Smooth muscle cell of trachea (primary cell): ENCODE measurements at places on chromosomes 12 and 14. TPM values are rescaled to one million over a fixed set of nuclear protein-coding genes. Genes with fewer than 3 reads are reported as not detected.

Gene PDE3A
- total RNA-seq = 0.50 and 2.6 TPM in 2 replicates

Gene CCDC38
- total RNA-seq = not detected in 2 replicates

Gene ADGRD1
- total RNA-seq = 1.9 and 17.4 TPM in 2 replicates

Gene TMPRSS12
- total RNA-seq = not detected in 2 replicates

Gene TBC1D30
- total RNA-seq = 0.29 and 0.50 TPM in 2 replicates
